ENCODE measurements at places on chromosomes 12 and 14.

DNA sequence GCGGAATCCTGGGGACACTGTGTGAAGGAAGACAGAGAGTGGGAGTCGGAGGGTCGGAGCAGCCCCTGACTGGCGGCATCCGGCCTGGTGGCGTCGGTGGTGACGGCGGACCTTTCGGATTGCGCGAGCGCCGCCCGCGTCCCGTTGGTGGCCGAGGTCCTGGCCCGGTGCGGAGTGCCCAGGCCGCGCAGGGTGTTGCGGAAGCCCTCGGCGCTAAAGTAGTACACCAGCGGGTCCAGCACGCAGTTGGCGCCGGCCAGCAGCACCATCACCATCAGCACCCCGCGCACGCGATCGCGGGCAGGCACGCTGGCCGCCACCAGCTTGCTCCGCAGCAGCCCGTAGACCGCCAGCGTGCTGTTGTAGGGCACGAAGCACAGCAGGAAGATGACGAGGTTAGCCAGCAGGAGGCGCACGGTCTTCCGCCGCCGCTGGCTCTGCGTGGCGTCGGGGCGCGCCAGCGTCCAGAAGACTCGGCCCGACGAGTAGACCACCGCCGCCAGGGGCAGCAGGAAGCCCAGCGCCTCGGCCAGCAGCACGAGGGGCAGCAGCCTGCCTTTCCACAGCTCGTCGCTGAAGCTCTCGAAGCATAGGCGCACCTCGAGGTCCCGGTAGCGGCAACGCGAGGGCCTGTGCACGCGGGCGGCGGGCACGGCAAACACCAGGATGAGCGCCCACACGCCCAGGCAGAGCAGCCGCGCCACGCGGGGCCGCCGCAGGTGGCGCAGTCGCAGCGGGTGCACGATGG lies 13.1 kb upstream of the CHD4 start:
- peak overlapping the region; percentile 64 for H3K27ac ChIP-seq
- no peaks in the 10 kb centered on the region for H3K27me3 ChIP-seq
- peaks cover 27% of the 10 kb centered on the region for H3K4me1 ChIP-seq
- H3K4me3 ChIP-seq = peak overlapping the region; percentile 64
- peak; percentile 59 for DNase-seq

DNA sequence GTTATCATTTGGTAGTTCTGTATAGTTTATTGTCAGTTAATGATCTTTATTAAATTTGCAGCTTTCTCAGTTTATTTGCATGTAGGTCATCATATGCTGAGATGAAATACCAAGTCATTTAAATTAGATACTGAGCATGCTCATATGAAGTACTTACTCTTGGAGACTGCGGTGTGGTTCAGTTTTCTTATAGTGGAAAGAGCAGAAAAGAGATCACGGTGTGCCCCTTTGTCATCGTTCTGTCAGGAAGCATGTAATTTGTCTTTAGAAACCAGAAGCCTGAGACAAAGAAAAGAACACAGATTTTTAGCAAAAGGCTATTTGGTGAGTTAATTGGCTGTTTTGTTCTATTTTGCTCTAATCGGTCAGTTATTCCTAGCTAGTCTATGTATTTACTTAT lies 75.6 kb downstream of the PLEKHA5 start:
- H3K4me3 ChIP-seq = no peak overlapping the region
- no peak for DNase-seq
- no peaks in the 10 kb centered on the region for H3K4me1 ChIP-seq
- no peak overlapping the region for H3K27ac ChIP-seq
- H3K27me3 ChIP-seq = no peaks in the 10 kb centered on the region

DNA sequence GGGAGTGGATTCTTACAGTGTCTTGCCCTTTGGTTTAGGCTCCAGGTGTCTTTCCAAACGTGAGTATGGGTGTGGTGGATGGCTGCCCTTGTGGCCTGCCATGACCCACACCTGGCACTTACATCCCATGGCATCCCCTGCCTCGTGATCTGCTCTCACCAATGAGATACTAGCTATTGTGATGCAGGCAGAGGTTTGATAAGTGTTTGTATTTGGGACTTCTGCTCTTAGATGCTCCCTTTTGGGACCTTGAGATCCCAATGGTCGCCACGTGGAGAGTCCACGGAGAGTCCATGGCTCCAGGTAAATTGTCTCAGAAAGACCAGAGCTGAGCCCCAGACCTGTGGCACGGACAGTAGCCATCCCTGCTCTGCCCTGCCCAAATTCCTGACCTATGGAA lies 62.5 kb downstream of the MDM2 start:
- H3K27me3 ChIP-seq = peaks cover 5% of the 10 kb centered on the region
- H3K4me3 ChIP-seq = no peak overlapping the region
- no peak for DNase-seq

DNA sequence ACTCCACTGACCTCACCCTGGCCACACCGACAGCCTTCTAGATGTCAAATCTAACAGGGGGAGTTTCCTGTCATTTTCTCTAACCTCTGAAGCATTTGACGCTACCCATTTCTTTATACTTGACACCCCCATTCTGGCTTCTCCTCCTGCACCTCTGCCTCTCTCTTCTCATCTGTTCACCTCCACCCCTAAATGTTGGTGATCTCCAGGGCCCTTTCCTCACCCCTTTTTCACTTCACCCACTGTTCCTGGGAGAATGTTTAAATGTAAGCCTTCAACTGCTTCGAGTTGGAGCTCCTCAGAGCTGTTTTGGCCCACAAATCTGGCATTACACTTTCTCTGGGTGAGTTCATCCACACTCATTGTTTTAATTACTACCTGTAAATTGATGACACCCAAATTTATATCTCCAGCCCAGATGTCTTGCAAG lies 452 bp upstream of the RABGGTA start:
- H3K27me3 ChIP-seq = no peaks in the 10 kb centered on the region
- peak overlapping the region; percentile 90 for H3K4me3 ChIP-seq
- peak overlapping the region; percentile 91 for H3K27ac ChIP-seq
- peaks cover 13% of the 10 kb centered on the region for H3K36me3 ChIP-seq

GRCh38 chr12:41993283-41993682 lies 151.4 kb downstream of the GXYLT1 start:
- H3K36me3 ChIP-seq = no peaks in the 10 kb centered on the region
- H3K27me3 ChIP-seq = peaks cover 5% of the 10 kb centered on the region
- H3K4me3 ChIP-seq = no peak overlapping the region
- H3K4me1 ChIP-seq = no peaks in the 10 kb centered on the region
- no peak for DNase-seq

- H3K4me1 ChIP-seq = no peaks in the 10 kb centered on the region
- H3K4me3 ChIP-seq = no peak overlapping the region
- no peak for DNase-seq
- no peak overlapping the region for H3K27ac ChIP-seq
- H3K36me3 ChIP-seq = no peaks in the 10 kb centered on the region
Observed at GRCh38 chr12:110223777-110224378, 57.2 kb upstream of the ATP2A2 start.

DNA sequence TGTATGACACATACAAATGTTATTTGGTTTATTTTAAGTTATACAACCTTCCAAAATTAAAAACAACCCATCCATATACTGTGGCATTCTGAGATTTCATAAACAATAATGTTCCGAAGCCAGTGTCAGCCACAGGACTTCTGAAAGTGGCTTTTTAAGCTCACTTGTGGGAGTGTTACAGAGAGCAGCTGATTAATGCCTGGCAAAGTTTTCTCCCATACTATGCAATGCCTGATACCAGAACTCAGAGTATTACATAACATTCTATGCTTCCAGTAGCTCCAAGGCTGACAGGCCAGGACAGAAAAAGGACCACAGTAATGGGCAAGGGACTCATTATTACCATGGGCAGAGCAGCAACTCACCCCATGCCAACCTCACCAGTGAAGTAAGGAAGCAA lies 29.3 kb downstream of the NELL2 start:
- H3K4me3 ChIP-seq = peak overlapping the region; percentile 48
- H3K4me1 ChIP-seq = peaks cover 83% of the 10 kb centered on the region
- peaks cover 21% of the 10 kb centered on the region for H3K36me3 ChIP-seq
- no peak for DNase-seq
- H3K27me3 ChIP-seq = no peaks in the 10 kb centered on the region
- peak overlapping the region; percentile 96 for H3K27ac ChIP-seq

- peaks cover 5% of the 10 kb centered on the region for H3K36me3 ChIP-seq
- peaks cover 61% of the 10 kb centered on the region for H3K27me3 ChIP-seq
- peak overlapping the region; percentile 90 for H3K4me3 ChIP-seq
Observed at GRCh38 chr14:72892103-72892878, 1.6 kb downstream of the DPF3 start.

DNA sequence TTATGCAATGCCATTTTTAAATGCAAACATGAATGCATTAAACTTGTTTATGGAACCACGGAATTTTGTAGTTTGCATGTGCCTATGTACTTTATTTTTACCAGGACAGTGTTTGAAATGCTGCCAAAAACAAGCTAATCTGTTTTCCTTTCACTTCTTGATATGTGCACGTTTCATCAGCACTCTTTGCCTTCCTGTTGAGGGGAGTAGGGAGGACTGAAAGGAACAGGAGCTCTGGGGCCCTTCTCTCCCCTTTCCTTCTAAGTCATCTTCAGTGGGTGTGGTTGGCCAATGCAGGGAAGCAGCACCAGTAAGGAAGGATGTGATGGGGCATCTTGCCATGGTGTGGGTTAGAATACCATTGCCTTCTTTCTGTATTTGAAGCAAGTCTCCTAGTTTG lies 12.1 kb upstream of the PPP4R4 start:
- H3K27me3 ChIP-seq = peaks cover 14% of the 10 kb centered on the region
- DNase-seq = no peak
- no peak overlapping the region for H3K4me3 ChIP-seq
- peaks cover 43% of the 10 kb centered on the region for H3K4me1 ChIP-seq
- H3K36me3 ChIP-seq = no peaks in the 10 kb centered on the region

GRCh38 chr12:106974511-106974910 lies 12.4 kb downstream of the MTERF2 start:
- no peaks in the 10 kb centered on the region for H3K27me3 ChIP-seq
- H3K4me3 ChIP-seq = no peak overlapping the region
- H3K27ac ChIP-seq = no peak overlapping the region
- peaks cover 31% of the 10 kb centered on the region for H3K36me3 ChIP-seq
- no peak for DNase-seq

DNA sequence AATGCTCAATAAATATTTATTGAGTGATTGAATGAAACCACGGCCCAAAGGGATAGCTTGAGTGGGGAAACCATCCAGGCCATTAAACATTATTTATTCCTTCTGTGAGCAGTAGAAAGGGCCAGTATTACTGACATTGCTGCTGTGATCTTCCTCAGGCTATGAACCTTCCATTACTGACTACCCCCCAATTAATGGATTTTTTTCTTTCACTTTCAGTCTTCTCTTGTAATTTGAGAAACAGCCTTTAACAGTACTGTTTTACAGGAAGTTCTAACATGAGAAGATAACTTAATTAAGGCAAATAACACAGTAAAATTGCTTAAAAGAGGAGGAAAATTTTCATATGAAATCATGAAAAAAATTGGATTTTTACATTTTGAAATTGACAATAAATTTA lies 629.5 kb downstream of the TRHDE start:
- no peaks in the 10 kb centered on the region for H3K36me3 ChIP-seq
- no peaks in the 10 kb centered on the region for H3K4me1 ChIP-seq
- H3K4me3 ChIP-seq = no peak overlapping the region
- H3K27ac ChIP-seq = no peak overlapping the region
- no peaks in the 10 kb centered on the region for H3K27me3 ChIP-seq

GRCh38 chr14:104936361-104937155 lies 11.9 kb downstream of the PLD4 start:
- H3K4me3 ChIP-seq = no peak overlapping the region
- no peaks in the 10 kb centered on the region for H3K36me3 ChIP-seq
- H3K27ac ChIP-seq = no peak overlapping the region
- H3K4me1 ChIP-seq = no peaks in the 10 kb centered on the region

DNA sequence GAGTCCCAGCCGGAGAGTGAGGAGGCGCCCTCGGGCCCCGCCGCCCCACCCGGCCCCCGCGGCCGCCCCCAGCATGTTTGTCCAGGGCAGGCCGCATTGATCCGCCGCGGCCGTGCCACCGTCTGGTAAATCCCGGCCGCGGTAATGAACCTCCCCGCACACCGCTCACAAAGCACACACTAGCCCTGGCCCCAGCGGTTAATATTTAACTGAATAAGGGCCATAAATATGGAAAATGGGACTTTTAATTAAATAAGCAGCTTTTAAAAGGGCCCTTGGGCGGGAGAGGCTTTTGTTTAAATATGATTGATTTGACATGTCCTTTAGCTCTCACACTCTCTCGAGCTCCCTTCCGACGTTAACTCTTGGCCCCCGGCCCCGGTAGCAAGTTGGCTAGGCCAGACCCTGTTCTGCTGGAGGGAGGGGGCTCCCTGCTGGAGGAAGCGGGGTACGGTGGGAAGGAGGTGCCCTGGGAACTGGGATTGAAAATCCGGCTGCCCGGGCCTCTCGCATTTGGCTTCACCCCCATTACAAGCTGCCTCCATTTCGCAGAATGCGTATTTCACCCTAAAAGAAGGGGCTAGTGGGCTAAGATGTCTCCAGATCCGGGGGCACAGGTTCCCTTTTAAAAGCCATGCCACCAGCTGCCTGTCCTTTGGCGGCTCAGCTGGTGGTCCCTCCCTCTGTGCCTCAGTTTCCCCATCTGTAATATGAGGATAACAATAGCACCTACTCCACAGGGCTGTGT lies 199.8 kb downstream of the RBM19 start:
- peaks cover 4% of the 10 kb centered on the region for H3K27me3 ChIP-seq
- no peak overlapping the region for H3K4me3 ChIP-seq
- H3K27ac ChIP-seq = no peak overlapping the region
- no peaks in the 10 kb centered on the region for H3K4me1 ChIP-seq

DNA sequence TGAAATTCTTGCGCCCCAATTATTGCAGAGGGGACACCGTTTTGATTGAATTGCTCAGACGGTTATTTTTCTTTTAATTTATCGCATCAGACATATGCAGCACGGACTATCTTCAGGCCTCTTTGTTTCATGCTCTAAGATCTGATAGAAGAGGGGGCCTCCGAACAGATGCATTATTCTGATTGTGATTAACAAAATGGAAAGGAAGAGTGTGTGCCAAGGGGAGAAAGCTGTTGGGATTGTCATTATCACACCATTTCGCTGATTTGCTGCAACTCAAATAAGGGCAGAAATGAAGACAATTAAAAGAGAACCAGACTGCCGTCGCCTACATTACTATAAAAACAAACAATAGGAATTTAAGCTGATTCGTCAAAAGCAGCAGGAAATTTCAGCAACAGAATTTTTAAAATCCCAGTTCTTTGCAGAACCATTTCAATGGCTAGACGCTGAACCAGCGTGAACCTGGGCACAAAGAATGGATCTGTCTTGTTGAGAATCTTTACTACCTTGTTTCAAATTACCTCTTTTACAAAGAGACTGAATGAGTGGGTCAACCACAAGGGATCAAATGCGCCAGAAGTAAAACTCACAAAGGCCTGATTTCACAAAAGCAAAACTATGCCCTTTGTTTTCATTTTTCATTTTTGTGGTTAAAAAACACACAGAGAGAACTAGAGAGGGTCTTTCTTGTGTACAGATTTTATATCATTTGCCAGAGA lies 30.6 kb downstream of the TMEM132D start:
- no peaks in the 10 kb centered on the region for H3K4me1 ChIP-seq
- no peak for DNase-seq
- no peaks in the 10 kb centered on the region for H3K27me3 ChIP-seq

- no peak for DNase-seq
- H3K4me3 ChIP-seq = no peak overlapping the region
- H3K4me1 ChIP-seq = no peaks in the 10 kb centered on the region
Observed at GRCh38 chr14:103728721-103729120, 13.1 kb downstream of the ZFYVE21 start.

- DNase-seq = no peak
- no peak overlapping the region for H3K27ac ChIP-seq
- H3K27me3 ChIP-seq = peaks cover 25% of the 10 kb centered on the region
- H3K4me3 ChIP-seq = no peak overlapping the region
- H3K4me1 ChIP-seq = peaks cover 16% of the 10 kb centered on the region
- H3K36me3 ChIP-seq = no peaks in the 10 kb centered on the region
Observed at GRCh38 chr14:75242546-75243273, 35.9 kb upstream of the FOS start.

GRCh38 chr14:89731396-89731933 lies 223.1 kb downstream of the EFCAB11 start:
- peaks cover 6% of the 10 kb centered on the region for H3K4me1 ChIP-seq
- no peak overlapping the region for H3K27ac ChIP-seq
- H3K4me3 ChIP-seq = no peak overlapping the region
- H3K27me3 ChIP-seq = no peaks in the 10 kb centered on the region

Measured in activated CD8-positive, alpha-beta T cell treated with anti-CD3 and anti-CD28 coated beads, Interleukin-2, amount 10 ng/mL, durations not matched to agents 7 days and 5 days (primary cell).